Tongue (tissue), 3 donors: ENCODE measurements at places on chromosomes 1 and 21. TPM values are rescaled to one million over a fixed set of nuclear protein-coding genes. Genes with fewer than 3 reads are reported as not detected.

Gene TOR1AIP2
- 59.9 TPM for total RNA-seq

Gene TPR
- total RNA-seq = 101 TPM

- DNase-seq = peak; percentile 32
These were observed 7.8 kb downstream of the HSPA6 start for GRCh38 chr1:161531986-161532643.

Gene CASQ2
- total RNA-seq = 765 TPM

DNA sequence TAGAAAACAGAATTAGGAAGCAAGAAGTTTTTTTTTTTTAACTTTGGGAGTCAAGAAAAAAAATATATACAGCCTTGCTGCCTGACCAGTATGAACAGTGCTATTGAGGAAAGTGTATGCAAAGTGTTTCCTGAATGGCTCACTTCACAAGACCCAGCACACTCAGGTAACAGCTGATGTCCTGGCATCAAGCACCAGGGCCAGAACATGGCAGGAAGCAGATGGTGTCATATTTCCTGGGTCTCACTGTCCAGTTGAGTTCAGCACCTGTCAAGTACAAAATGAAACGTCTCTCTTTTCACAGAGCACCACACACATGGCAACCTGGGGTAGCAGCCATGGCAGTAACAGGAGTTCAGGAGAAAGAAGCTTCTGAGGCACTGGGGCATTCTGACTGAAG, 372.3 kb downstream of the TTLL7 start:
- DNase-seq = peak; percentile 61
